ENCODE measurements at places on chromosomes 2 and 18.

GRCh38 chr18:12079491-12080237, 14.0 kb upstream of the ANKRD62 start:
- DNase-seq = peak; percentile 77

GRCh38 chr2:8684878-8685696, 3.2 kb downstream of the ID2 start:
- peak; percentile 68 for DNase-seq

DNA sequence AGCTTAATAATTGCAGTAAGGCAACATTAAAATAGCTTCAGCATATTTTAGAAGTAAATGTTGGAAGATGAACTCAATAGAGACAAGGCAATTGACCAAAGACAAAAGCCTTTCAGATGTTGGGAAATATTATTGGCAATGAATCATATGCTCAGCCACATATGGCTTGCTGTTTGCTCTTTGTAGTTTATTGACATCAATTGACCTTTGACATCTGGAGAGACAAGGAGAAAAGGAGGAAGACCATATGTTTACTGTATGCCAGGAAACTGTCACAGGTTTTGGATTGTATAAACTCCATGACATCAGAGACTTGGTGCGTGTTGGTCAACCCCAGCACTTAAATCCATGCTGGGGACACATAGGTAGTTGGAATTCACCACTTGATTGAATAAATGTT, 60.6 kb upstream of the SLC16A14 start:
- DNase-seq = no peak

GRCh38 chr2:58032016-58032763, 14.4 kb upstream of the VRK2 start:
- DNase-seq = no peak

DNA sequence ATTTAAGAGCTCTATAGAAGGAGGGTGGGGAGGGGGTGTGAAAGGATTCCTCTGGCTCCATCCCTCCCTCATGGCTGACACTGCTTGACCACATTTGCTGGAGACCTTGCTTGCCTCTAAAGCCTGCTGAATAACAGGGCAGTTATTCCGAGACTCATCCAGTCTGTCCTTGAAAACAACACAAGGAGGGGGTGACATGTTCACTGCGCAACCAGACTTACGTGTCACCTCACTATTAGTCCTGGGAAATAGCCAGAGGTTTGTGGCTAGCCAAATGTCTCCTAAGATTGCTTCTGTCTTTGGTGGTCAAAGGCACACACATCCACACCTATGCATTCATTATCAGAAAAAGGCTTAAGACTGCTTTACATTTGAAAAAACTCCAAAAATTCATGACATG, 256.2 kb upstream of the SKOR2 start:
- no peak for DNase-seq

Measured in fibroblast of the aortic adventitia (primary cell).